Islet precursor cell (in vitro differentiated cells): ENCODE measurements at places on chromosomes 2 and 18.

DNA sequence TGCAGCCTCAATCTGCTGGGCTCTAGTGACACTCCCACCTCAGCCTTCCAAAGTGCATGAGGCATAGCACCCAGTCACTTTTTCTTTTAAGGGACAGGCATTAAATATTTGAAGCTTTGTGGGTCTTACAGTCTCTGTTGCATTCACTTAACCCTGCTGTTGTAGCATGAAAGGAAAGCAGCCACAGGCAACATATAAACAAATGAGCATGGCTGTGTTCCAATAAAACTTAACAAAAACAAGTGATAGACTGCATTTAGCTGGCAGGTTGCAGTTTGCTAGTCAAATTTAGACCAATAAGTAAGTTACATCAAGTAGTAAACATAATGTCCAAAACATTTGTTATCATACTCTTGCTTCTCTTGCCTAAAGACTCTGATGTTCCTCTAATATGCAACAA lies 297.3 kb upstream of the MMADHC start:
- no peak for DNase-seq

DNA sequence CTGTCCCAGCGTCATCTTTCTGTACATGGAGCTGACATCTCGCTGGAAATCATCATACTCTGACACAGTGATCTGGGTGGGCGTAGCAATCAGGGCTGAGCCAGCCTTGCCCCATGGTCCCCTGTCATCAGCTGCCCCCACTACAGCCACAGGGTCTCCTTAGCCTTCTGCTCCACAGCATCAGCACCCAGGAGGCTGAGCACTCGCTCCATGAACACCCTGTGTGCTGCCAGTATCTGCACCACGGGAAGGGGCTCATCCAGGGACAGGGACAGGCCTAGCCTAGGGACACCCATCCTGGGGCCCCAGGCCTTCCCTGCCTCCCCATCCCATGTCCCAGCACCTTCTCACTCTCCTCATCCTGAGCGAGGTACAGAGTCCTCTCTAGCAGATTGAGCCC lies 11.4 kb downstream of the ALPG start:
- peak; percentile 36 for DNase-seq

- no peak for DNase-seq
Measured at GRCh38 chr2:205751569-205752031, 69.3 kb downstream of the NRP2 start.

- no peak for DNase-seq
Measured at GRCh38 chr2:68771211-68771751, 36.7 kb downstream of the ARHGAP25 start.

DNA sequence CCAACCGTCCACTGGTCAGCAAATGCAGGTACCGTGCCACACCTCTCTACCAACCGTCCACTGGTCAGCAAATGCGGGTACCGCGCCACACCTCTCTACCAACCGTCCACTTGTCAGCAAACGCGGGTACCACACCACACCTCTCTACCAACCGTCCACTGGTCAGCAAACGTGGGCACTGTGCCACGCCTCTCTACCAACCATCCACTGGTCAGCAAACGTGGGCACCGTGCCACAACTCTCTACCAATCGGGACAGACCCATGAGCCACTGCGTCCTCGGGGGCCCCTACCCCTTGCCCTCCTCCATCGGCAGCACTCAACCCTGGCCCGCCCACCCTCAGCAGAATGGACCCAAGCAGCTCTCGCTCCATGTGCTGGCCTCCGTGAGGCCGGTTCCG lies 226.4 kb upstream of the SALL3 start:
- DNase-seq: peak; percentile 8

DNA sequence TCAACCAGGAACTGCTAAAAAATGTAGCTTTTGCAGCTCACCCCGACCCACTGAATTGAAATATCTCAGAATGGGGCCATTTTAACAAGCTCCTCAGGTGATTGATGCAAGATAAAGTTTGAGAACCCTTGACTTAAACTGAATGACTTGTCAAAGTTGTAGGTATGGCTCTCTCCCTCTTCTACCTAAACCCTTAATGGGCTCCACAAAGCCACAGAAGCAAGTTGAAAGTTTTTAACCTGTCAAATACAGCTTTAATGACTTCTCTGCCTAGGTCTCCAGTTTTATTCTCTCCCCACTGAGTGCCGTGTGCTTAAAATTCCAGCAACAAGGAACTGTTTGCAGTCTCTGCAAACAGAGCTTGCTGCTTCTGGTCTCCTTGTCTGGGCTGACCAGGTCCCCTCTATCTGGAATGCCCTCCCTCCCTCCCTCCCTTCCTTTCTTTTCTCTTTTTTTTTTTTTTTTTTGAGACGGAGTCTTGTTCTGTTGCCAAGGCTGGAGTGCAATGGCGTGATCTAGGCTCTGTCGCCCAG lies 19.7 kb upstream of the RNF125 start:
- no peak for DNase-seq

DNA sequence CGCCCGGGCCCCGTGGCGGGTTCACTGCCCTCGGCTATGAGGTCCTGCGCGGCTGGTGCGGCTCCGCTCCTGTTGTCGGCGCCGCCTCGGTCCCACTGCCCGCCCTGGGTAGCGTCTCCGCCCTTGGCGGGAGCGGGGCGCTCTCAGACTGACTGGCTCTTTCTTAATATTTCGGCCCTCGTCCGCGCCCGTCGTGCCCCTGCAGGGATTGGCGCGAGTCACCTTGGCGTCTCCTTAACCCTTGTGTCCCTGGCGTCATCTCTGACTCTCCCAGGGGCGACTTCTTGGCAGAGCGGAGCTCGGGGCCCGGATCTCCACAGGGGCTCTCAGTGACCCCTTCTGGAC lies 1.3 kb downstream of the PTMA start:
- DNase-seq: no peak

- no peak for DNase-seq
Measured at GRCh38 chr2:15763106-15763821, 171.6 kb downstream of the DDX1 start.

- no peak for DNase-seq
Measured at GRCh38 chr18:63596964-63597363, 9.8 kb downstream of the SERPINB13 start.

DNA sequence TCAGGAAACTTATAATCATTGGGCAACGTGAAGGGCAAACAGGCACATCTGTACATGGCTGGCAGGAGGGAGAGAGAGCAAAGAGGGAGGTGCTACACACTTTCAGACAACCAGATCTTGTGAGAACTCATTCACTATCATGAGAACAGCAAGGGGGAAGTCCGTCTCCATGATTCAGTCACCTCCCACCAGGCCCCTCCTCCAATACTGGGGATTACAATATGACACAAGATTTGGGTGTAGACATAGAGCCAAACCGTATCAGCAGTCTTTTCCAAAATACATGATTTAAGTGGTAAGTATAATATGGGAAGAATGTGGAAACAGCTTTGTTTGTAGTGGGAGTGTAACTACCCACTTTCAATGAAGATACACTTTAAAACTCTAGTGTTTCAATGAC lies 65.0 kb downstream of the EPB41L5 start:
- DNase-seq: no peak
